Left lobe of liver (tissue), 2 donors: ENCODE measurements at places on chromosomes 7 and 10.

- DNase-seq: no peak
Measured at GRCh38 chr7:152636441-152636840, 39.5 kb downstream of the XRCC2 start.

- peak; percentile 37 for DNase-seq
Measured at GRCh38 chr10:132878091-132878729, 64.2 kb downstream of the CFAP46 start.

DNA sequence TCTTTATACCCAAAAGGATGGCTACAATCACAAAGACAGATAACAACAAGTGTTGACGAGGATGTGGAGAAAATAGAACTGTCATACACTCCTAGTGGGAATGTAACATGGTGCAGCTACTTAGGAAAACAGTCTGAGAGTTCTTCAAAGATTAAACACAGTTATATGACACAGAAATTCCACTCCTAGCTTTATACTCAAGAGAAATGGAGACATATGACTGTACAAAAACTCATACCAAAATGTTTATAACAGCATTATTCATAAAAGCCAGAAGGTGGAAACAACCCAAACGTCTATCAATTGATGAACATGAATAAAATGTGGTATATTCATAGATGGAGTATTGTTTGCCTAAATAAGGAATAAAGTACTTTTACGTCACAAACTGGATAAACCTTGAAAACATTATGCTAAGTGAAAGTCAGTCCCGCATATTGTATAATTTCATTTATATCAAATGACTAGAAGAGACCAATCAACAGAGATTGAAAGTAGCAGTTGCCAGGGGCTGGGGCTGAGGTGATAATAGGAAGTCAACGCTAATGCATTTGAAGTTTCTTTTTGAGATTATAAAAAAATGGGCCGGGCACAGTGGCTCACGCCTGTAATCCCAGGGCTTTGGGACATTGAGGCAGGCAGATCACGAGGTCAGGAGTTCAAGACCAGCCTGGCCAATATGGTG, 61.6 kb upstream of the SRPK2 start:
- DNase-seq: no peak

GRCh38 chr7:537911-538634, 18.4 kb upstream of the PDGFA start:
- no peak for DNase-seq

GRCh38 chr7:71735961-71736556, 604.1 kb downstream of the GALNT17 start:
- DNase-seq: peak; percentile 71

DNA sequence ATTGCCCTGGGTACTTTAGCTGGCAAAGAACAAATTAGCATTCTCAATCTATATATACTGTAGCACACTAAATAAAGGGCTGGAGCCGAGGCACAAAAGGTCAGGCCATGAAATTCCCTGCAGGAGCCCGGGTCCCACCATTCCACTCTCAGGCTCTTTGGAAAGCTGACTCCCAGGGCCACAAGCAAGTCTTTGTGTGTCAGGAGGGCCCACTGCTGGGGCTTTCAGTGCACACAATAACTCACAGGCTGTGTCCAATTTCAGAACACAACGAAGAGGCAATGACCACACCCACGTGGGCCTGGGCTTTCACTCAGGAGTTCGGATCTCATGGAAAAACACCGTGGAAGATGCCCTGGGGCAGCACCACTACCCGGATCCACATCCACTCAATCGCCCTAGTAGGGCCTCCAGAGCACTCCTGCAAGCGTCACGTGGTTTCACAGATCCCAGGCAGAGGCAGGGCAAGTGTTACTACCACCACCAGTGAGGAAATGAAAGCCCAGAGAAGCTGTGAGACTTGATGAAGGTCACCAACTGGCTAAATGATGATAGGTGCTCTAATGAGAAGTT, 60.3 kb downstream of the COBL start:
- DNase-seq: no peak

GRCh38 chr10:110609605-110610004, 34.5 kb upstream of the RBM20 start:
- DNase-seq: no peak
